Glomerular endothelial cell (primary cell): ENCODE measurements at places on chromosomes 2 and 18.

GRCh38 chr2:86249176-86249575, 49.9 kb downstream of the MRPL35 start:
- no peak for DNase-seq

GRCh38 chr2:237701859-237702390, 74.5 kb downstream of the LRRFIP1 start:
- DNase-seq = no peak

DNA sequence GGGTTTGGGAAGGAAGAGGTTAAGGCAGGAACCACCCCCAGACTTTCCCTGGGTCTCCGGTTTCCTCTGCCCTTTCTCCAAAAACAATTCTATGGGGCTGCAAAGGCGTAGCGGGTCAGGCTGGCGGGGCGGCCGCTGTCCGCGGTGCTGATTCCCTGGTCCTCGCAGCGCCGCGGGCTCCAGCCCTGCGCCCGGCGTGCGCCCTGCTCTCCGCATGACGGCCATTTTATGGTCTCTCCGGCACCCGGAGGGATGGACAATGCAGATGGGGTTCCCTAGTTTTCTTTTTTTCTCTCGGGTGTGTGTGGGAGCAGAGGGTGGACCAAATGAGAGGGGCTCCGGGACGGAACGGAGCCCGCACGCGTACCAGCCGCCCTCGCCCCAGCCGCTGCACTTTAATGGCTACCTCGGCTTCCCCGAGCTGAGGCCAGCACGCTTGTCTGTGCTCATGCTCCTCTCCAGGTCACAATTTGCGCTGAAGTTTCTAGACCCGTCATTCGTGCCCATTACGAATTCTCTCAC, 1.6 kb downstream of the ST8SIA3 start:
- DNase-seq = no peak

- DNase-seq = no peak
Measured at GRCh38 chr2:199979832-199980628, 24.6 kb downstream of the MAIP1 start.

DNA sequence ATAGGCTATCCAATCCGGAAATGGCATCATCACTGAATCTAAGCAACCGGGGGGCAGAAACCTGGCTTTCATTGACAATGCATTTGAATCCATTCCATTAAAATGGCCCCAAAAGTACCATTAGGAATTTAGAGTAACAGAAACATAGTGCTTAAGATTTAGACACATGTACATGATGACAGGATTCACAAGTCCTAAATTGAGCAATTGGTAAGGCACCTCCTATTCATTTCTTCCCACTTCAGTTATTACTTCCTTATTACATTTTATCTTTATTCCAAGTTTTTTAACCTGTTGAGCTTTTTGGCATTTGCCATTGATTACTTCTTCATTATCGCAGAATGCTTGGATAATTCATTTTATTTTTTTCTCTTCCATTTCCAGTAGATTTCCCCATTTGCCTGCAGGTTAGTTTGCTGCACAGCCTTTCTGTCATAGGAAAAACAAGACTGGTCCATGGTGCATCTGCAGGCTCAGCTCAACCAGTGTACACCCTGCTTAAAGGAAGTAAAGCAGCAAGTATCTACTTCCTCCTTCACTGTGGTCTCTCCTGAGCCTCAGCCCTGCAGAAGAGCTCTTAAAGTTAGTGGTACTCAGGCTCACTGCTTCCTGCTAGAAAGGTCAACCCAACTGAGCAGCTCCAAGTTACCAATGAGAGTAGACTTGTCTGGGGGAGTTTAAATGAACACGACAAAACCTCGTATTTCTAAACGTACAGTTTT, 89.2 kb downstream of the DOCK10 start:
- no peak for DNase-seq

DNA sequence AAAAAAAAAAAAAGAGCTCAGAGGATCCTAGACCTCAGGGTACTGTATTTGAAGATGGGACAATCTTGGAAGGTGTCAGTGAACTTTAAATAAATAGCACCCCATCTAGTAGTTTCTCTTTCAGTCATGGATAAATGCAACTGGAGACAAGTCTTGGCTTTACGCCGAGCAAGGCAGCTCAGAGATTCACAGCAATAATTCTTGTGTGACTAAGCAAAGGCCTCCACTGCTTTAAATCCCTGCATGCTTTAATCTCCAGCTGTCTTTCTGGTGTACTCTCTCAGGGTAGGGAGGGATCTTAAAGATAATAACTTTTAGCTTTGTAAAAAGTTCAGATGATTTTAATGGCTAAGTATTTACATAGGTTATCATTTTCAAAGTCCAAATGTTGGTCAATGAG, 36.3 kb downstream of the NRXN1 start:
- DNase-seq = no peak

DNA sequence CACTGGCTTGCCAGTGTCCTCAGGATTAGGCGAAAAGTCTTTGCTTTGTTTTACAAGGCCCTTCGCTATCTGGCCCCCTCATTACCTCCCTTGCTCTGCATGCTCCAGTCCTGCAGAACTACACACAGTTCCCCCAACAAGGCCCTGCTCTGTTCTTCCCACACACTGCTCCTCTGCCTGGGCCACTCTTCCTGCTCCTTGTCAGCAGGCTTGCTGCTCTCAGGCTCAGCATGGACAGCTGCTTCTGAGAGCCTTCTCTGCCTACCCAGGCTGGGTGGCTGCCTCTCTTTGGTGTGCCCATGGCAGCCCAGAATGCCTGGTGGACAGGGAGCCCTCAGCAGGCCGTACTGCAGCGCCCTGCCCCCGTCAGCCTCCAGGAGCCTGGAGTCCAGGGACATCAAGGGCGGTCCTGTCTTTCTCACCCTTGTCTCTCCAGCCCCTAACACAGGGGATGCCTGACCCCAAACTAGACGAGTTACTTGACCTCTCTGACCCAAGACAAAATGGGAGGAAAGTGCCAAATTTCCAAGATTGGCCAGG, 111.1 kb downstream of the MSH2 start:
- no peak for DNase-seq

GRCh38 chr18:13934676-13935075, 19.3 kb upstream of the MC2R start:
- DNase-seq = no peak

- DNase-seq = no peak
Measured at GRCh38 chr2:218284106-218284811, 8.0 kb downstream of the TMBIM1 start.

DNA sequence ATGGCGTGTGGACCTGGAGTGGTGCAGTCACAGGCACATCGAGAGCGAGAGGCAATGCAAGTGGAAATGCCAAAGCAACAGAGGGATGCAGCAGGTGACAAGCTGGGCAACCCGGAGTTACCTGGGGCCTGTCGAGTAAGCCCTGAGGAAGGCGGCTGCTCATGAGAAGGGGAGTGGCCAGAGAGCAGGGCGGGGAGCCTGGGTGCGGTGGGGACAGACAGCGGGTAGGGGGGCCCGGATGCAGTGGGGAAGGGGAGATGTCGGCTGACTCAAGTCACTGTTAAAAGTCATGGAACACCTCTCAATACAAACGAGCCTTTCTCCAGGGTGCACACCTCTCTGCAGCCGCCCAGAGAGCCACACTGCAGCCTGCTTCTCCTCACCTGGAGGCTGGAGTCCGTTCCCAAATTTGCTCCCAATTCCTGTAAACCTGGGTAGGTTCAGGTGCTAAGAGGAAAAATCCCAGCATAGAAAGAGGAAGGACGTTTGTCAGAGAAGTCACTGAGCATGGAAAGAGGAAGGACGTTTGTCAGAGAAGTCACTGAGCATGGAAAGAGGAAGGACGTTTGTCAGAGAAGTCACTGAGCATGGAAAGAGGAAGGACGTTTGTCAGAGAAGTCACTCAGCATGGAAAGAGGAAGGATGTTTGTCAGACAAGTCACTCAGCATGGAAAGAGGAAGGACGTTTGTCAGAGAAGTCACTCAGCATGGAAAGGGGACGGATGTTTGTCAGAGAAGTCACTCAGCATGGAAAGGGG, 71.7 kb upstream of the TWIST2 start:
- no peak for DNase-seq

DNA sequence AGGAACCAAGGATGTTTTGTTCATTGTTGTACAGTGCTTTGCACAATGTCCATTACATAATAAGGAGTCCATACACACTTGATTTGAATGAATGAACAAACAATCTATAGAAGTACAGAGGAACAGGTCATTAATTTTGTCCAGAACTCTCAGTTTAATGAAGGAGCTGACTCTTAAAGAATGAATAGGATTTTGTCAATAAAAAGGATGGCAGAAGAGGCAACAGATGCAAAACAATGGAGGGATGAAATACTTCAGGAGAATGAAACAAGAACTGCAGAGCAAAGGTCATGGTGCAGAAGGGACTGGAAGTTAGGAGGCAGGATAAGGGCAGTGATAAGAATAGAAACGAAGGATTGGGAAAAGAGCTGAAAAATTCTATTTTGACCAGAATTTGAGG, 28.7 kb upstream of the COL5A2 start:
- no peak for DNase-seq

DNA sequence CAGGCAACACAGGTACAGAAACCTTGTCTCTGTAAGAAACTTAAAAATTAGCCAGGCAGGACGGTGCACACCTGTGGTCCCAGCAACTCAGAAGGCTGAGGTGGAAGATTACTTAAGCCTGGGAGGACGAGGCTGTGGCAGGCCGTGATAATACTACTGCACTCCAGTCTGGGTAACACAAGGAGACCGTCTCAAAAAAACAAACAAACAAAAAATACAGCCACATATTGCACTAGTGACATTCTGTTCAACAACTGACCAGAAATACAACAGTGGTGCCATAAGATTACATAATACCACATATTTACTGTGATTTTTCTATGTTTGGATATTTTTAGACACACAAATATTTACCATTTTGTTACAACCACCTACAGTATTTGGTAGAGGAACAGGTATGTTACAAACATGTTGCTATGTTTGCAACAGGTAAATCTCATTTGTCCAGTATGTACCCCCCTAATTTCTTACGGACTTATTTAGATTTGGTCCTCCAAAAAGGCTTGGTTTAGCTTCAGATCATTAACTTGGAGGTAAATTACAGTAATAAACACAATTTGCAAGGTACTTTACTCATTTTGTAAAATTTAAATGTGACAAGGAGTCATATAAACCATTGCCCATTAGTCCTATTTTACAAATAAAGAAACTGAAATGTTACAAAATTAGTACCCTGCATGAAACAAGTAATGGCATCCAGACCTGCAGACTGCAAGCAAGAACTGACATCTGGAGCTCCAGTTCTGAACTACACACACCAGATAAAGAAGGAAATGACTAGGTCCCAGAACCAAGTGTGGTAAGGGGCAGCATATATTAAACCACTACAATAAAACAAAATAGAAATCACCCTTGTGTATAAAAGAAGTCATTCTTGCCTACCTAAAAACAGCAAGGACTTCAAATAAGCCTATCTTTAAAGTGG, 36.8 kb downstream of the TRIP12 start:
- no peak for DNase-seq

DNA sequence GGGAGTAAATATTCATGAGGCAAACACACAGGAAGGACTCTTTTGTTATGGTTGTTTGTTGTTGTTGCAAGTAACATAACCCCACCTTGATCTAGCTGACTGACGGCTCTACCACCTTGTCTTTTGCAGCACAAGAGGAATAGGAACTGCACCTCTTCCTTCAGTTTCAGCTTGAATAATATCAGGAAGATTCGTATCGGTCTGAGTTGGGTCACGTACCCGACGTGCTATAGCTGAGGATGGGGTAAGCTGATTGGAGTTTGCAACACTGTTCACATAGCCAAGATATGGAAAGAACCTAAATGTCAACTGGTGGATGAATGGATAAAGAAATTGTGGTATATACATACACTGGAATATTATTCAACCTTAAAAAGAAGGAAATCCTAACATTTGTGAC, 14.5 kb upstream of the IL1RN start:
- no peak for DNase-seq

GRCh38 chr2:219127037-219127635, 33.5 kb downstream of the NHEJ1 start:
- DNase-seq = no peak

DNA sequence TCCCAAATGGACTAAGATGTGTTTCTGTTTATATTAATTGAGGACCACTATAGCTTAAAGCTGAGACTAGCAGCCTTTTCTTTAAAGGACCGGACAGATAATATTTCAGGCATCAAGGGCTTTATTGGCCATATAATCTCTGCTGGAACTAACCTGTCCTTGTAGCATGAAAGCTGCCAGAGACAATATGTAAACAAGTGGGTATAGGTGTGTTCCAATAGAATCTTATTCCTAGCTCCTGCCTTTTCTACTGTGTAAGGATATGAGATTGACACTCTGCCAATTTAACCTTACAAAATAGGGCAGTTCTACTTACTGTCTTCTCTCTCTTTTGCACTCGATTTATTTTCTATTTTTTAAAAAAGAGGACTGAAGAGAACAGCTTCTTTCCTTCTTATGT, 74.0 kb downstream of the RHBDD1 start:
- DNase-seq = no peak

DNA sequence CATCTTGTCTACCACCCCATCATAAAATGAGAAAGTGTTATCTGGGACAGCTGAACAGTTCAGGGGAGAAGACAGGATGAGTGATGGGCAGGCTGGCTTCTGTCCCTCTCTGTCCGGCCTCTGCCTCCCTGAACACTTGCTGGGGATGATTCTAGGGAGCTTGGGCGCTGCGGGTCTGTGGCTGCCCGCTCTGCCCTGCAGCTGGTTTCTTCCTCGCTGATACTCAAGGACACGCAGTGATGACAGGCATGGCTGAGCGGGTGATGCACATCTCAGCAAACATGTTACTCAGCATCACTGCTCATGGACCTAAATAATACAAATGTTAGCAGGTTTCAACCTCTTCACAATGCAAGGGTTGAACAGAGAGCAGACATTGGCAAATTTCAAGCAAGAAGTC, 161.1 kb downstream of the TMEM18 start:
- DNase-seq = no peak

DNA sequence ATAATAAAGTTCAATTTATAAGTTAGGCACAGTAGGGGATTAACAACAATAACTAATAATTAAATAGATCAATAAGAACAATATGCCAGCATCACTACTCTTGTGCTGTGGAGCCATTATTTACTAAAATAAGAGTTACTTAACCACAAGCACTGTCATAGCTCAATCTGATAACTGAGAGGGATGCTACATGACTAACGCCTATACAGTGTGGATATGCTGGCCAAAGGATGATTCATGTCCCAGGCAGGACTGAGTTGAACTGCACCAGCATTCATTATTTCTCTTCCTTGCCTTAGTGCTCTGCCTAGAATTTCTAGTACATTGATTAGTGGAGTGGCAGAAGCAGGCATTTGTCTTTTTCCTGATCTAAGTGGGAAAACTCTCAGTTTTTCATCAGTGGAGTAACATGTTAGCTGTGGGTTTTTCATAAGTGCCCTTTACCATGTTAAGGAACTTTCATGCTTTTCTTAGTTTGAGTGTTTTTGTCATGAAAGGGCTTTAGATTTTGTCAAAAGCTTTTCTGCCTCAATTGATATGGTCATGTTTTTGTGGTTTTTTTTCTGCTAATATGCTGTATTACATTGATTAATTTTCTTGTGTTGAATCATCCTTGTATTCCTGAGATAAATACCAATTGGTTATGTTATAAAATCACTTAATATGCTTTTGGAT, 21.7 kb downstream of the KIAA1328 start:
- DNase-seq = no peak

DNA sequence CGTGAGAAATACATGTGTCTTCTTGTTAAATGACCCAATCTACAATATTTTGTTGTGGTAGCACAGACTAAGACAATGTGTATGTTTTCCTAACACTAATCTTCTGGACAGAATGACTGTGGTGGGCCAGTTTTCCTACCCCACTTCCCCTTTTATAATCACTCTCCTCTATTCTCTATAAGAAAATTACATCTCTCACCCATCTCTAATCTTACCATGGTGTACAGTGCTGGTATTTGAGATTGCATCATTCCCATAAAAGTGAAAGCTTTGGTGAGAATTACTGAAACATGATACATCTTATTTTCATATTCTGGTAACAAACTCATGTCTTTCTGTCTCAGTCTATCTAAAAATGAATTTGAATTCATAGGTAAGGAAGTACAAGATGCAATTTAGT, 40.5 kb downstream of the CAVIN2 start:
- no peak for DNase-seq
